Stimulated activated CD4-positive, alpha-beta T cell treated with anti-CD3 and anti-CD28 coated beads, Interleukin-15, amount 100 ng/mL, for 48 hours (primary cell): ENCODE measurements at places on chromosomes 1 and 21.

DNA sequence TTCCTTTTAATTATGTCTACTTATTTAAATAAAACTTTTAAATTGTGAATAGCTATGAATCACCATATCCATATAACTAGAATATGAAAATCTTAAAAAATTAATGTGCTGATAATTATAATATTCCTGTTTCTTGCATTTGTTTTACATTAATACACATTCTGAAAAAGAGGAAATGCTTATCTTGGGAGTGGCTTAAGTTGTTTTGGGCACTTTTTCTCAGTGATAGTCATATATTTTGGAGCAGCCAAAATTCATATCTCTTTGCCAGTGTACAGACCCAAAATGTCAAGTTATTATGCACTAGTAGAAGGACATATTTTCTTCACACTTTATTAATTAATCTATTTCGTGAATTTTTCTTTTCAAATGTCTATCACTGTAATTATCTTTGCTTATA is 838.5 kb downstream of the USP25 start:
- no peak for DNase-seq

DNA sequence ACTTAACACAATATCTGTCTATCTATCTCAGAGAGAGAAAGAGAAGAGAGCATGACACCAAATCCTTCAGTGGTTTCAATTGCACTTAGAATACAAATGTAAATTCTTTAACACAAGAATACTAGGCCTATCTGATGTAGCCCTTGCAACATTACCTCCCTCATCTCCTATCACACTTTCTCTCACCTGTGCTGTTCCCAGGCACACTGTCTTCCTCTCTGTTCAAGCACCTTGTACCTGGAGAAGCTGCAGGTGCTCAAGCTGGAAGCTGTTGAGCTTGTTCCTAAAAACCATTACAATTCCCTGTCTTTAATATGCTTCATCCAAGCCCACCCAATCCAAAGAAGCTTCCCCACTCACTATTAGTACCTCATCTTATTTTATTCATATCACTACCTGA is 97.0 kb downstream of the GDAP2 start:
- no peak for DNase-seq

DNA sequence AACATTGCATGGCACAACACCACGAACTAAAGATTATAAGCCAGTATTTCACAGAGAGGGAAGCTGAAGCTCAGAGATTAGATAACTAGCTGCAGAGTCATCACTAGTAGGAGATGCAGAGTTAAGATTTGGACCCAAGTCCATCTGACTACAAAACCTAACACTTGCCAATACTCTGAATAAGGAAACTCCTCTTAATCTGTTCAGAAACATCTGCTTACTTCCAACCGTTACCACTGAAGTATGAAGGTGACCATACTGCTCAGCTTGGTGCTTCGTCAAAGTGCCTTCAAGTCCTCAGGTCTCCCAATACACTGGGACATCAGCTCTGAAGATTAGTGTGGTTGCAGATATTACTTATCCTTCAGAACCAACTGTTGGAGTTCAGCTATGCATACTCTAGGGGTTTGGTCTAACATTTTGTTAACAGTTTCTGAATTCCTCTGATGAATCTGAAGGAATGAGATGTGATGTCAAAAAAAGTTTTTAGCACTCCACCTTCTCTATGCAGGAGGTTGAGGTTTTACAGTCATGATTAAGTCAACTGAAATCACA is 179.6 kb downstream of the TPR start:
- DNase-seq: no peak

GRCh38 chr1:6827630-6828165 is 42.4 kb downstream of the CAMTA1 start:
- no peak for DNase-seq

- DNase-seq: no peak
These were observed 107.7 kb upstream of the TMPRSS2 start for GRCh38 chr21:41615613-41616012.

- no peak for DNase-seq
These were observed 44.0 kb downstream of the GPR161 start for GRCh38 chr1:168092566-168093355.
